ENCODE measurements at places on chromosomes 4 and X.

DNA sequence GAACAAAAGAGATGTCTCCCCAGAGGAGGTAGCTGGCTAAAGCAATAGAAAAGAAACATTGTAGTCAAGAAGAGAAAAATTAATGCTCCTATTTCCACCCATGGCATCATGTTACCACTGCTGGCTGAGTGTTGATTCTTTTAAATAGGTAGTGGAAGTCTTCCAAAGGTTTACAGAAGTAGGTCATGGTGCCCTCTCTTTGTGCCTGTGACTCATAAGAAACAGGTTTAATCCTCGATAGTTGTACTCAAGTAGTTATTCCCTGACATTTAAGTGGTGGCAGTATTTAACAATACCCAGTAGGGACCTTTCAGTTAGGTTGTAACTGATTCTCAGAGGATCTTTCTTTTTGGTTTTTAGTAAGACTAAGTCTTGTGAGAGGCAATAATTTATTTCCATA is 247.8 kb downstream of the TEX13A start:
- no peak for DNase-seq

DNA sequence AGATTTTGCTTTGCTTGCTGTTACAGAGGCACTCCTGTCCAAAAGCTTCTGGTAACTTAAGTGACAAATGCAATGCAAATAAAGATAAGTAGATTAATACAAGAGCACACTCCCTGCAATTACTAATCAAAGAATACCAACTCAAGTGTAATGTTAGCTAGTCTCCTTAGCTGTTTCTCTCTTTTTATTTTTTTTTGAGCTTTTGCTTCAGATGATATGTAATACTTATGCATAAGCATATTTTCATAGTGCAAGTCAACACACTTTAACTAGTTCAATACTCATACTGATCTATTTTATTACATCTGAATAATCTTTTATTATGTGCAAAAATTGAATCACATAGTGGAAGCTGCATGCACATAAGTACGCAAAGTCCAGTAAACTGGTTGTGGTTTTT is 2.7 kb downstream of the SLC7A11 start:
- DNase-seq, result no peak

DNA sequence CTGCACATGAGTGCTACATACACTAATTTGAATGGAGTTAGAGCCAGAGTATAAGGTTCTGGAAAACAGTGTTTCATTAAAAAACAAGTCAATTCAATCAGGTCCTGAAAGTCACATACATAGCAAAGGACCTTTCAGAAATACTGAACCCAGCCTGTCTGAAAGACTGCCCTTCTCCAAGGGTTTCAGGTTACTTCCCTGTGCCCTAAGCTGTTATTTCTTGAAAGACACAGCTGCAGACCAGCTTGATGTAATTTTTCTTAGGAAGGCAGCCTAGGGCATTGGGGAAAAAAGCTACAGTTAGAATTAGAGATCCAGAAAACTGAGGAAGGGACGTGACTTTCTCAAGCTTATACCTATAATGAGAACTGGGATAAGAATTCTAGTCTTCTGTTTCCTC is 155.9 kb upstream of the MAOA start:
- no peak for DNase-seq

- no peak for DNase-seq
These were observed 116.6 kb upstream of the FAT1 start for GRCh38 chr4:186840222-186840701.

- no peak for DNase-seq
These were observed 67.9 kb downstream of the COL25A1 start for GRCh38 chr4:109234596-109234995.

- DNase-seq, result no peak
These were observed 756.3 kb upstream of the ADGRL3 start for GRCh38 chr4:60443796-60444195.

DNA sequence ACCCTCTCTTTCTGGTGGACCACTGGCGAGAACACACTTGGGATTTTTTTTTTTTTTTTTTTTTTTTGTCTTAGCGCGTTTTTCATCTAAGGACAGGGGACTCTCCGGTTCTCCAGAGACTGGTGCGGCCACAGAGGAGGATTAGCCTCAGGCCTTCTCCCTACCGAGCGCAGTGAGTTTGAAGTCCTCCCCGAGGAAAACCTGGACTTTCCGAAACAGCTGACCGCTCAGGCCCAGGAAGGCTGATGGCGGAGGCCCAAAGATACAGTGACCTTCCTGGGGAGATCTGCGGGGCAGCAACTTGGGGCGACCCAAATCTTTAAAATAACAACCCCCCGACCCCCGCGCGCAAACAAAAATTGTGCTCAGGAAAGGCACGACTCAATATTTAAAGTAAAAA is 9.2 kb downstream of the NKX3-2 start:
- no peak for DNase-seq

- DNase-seq, result peak; percentile 14
These were observed 30.3 kb downstream of the INPP4B start for GRCh38 chr4:142815834-142816233.

DNA sequence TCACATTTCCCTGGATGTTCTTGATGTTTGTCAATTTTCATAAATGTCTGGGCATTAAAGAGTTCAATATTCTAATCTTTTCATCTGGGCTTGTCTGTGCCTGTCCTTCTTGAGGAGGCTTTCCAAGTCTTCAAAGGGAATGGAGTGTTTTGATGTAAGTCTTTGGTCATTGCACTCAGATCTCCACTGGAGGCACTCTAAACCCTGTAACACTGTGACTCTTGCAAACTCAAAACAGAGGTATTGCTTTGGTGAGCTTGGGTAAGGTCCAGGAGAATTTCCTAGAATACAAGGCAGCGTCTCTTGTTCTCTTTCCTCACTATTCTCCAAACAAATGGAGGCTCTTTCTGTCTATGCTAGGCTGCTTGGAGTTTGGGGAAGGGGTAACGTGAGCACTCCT is 1118.1 kb upstream of the PABPC4L start:
- DNase-seq, result no peak

DNA sequence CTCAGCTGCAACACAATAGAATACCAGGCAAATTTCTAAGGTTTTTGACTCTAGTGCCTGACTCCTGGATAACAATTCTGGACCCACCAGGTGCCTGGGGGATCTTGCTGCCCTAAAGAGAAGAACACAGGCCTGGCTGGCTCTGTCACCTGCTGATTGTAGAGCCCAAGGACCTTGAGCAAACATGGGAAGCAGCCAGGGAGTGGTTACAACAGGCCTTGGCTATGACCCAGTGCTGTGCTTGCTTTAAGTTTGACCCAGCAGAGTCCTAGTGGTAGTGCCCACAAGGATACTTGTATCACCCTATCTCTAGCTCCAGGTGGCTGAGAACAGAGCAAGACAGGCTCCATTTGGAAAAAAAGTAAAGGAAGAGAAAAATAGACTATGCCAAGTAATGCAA is 176.8 kb upstream of the DCAF12L2 start:
- DNase-seq, result no peak

DNA sequence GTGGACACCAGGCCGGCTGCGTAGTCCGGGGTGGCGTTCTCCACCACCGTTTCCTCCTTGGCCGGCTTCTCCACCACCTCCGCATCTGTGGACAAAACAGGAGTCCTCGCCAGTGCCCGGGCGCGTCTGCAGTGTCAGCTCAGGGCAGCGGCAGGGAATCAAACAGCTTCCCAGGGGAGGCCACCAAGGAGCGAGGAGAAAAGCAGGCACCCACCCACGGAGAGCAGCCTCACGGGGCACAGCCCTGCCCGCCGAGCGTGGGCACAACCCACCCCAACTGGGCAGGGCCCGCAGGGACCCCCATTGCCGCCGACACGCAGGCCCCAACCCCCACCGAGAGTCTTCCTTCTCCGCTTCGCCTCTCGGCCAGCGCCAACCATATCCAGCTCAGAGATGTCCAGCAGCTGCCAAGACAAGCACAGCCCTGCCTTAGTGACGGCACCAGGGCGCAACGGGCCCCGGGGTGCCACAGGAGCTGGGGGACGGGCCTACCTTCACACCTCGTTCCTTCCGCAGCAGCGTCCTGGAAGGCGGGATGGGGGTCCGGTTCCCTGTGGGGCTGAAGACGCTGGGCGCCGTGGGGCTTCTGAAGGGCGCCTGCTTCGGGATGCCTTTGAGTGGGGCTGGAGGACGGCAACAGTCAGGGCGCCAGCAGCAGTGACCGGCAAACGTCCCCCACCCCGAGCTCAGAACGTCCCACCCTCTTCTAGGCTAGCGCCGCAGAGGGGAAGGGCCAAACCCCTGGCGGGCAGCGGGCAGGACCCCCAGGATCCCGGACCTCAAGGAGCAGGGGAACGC is 22.8 kb downstream of the NELFA start:
- no peak for DNase-seq

DNA sequence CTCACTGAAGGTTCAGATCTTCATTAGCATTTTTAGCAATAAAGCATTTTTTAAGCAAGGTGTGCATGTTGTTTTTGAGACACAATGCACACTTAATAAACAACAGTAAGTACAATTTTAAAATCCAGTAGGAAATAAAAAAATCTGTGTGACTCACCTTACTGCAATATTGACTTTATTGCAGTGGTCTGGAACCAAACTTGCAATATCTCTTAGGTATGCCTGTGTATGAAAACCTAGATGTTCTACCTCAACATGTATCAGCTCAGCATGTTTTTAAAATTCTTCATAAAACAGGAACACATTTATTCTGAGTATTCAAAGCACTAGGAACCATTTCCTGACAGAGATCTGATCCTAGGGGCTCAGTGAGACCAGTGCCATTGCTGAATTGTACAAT is 26.7 kb downstream of the NR0B1 start:
- no peak for DNase-seq

DNA sequence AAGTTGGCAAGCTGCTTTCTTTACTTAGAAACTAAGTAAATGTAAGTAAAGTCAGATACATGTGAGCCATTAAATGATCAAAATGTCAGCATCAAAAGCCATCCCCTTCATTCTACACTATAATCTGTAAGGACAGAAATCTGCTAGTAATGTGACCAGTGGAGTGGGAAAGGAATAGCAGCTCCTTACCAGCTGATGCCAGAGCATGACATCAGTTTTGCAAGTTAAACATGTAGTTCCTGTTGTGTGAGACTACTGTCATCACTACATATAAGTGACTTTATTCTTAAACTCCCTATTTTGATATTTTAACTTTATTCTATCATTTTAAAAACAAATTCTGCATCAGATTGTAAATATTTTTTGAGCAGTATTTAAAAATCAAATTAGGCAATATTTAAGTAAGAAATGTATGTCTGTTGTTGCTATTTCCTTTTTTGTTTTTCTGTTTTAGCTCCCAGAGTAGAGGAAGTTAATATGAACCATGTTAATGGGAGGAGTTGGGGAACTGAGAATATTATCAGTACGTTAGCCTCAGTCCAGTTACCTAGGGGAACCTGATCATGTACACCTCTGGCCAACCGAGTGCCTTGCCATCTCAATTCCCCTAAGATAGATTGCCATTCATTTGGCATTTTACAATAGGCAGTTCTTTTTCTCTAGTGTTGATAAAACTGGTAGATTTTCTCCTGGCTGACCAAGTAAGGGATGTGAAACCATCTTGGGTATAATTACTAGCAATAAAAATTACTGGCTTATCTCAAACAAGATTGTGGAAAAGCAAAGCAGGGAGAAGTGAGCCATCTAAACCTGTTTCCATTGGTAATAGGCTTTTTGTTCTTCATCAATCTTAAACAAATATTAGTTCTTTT is 34.7 kb downstream of the CCNI start:
- DNase-seq, result no peak

DNA sequence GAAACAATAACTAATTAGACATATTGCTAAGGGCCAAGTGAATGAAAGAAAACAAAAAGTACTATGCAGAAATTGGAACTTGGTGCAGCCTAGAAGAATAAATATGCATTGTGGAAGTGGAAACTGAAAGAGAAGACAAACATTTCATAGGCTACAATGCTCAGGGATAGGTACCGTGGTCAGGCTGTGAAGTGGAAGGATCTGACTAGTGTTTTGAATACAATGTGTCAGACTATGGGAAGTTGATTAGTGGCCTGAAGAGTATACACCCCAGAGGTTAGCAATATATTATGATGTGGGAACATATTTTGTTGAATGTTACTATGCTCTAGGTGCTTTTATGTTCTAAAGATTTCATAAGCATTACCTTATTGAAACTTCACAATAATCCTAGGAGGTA is 36.8 kb downstream of the GPRIN3 start:
- DNase-seq, result no peak

DNA sequence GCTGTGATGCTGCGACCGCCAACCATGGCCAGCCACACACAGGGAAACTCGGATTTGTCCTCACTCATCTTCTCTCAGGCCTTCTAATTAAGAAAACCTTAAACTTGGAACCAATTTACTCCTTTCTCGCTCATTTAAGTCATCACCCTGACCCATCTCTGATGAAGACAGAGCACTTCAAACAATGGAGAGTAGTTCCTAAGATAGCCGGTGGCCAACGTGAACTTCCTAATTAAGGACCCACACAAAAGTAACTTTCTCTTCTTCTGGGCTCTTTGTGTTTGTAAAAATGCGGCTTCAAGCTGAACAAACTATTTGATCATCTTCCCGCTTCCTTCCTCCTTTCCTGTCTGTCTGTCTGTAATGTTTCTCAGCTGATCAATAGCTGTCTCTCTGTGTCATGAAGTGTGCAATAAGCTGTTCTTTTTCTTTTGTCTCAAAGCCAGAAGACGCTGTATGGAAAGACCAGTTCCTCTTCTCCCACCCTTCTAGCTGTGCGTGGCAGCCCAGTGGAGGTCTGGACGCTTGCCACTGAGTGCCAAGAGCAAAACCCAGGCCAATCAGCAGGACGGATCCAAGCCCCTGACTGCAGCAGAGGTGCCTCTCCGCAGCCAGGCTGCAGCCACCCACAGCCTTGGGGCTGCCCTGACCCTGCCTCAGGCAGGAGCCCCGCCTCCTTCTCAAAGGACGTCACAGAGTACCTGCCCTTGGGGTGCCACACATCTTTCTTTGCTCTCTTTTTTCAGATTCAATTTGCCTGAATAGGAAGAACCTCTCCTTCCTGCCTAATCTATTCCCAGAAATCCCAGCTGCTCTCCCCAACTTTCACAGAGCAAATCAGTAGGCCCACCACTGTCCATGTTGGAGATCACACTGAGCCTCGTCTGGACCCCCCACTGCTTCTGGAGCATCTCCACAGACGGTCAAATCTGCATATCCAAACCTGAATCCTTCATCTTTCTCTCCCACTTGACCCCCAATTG is 59.3 kb downstream of the MAML3 start:
- DNase-seq, result no peak

- DNase-seq, result no peak
These were observed 33.0 kb upstream of the TTC29 start for GRCh38 chr4:146978641-146979040.

DNA sequence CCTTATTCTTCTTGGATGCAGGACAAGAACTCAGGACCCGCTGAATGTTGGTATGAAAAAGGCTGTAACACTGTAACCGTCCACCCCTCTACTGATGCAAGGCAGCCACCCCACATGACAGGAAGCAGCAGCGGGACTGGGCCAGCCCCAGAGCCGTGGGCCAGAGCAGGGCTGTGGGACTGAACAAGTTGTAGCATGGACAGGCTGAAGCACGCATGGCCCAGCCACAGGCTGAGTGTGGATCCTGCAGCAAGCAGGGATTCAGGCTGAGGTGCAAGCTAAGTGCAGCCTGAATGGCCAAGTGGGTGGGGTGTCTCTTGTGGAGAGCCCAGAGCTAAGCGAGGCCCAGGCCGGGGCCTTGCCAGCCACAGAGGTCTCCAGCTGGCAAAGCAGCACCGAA is 632.2 kb downstream of the SPOCK3 start:
- DNase-seq, result no peak

- no peak for DNase-seq
These were observed 6.8 kb upstream of the SORCS2 start for GRCh38 chr4:7185487-7186030.

Measured in foreskin melanocyte (primary cell).